Activated T-cell treated with anti-CD3 and anti-CD28 coated beads for 1 hour (primary cell): ENCODE measurements at places on chromosomes 5 and 9.

DNA sequence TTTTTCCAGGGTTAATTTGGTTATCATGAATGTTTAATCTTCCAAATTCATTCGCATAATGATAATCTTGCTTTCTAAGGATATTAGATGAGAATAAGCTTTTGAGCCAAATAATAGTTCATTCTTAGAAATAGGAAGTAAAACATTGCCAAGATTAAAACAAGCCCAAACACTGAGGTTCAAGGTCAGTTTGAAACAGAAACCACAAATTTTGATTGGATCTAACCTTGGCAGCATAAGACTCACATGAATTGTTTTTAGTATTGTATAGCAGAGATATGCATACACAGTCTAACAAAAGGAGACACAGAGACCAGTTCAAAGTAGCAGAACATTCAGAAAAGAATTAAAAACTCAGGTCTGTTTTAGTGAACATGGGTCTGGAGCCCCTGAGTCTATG is 43.4 kb upstream of the VCAN start:
- no peak for DNase-seq

GRCh38 chr5:83472508-83473345 is 1.2 kb downstream of the VCAN start:
- no peak for DNase-seq

DNA sequence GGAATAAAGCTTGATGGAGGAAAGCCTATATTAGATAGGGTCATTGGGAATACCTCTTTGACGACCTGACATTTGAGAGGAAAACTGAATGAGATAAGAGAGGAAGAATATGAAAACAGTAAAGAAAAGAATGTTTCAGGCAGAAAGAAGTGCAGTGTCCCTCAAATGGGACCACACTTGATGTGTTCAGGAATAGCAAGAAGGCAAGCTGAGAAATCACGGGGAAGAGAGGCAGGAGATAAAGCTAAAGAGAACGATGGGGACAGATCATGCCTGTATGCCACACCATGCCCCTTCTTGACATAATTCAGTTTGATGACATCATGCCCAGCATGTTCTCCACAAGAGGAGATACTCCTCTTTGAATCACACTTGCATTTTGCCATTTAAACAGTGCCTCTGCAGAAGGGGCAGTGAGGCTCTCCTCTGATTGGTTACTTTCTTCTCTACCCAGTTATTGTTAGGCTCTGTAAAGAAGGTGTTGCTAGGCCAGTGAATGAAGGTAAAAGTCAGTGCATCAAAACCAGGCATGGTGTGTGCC is 7.6 kb downstream of the AP3S1 start:
- no peak for DNase-seq

DNA sequence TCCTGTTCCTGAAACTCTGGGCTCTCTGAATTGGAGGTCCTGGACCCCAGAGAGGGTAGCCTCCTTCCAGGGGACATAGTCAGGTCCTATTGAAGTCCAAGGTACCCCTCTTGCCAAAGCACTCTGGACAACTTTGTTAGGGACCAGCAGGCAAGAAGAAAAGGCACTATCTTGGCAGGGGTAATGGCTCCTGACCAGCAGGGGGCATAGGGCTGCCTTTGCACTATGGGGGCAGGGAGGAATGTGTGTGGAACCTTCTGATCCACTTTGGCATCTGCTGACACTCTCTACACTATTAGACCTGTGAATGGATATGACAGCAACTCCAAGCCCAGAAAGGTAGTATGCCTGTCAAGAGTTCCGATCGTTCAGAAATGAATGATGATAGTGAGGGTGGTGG is 179.0 kb upstream of the CD180 start:
- no peak for DNase-seq

GRCh38 chr9:26949637-26950069 is 2.6 kb upstream of the PLAA start:
- DNase-seq = no peak

DNA sequence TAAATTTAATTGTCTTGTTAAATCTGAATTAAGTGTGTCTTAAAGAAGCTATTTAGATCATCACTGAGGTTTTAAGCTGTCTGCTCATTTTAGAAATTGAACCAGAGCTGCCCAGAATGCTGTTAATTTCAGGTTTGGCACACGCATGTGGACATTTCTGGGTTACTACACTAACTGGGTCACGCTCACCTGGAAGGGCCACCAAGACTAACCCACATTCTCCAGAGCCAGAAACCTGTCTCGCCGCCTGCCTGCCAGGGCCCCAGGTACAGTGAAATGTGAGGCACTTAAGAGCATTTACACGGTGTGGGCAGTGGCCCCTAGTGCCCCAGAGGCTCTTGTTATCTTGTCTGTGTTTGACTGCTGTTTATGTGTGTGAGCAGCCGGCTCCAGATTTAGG is 46.6 kb downstream of the ATP10B start:
- no peak for DNase-seq

DNA sequence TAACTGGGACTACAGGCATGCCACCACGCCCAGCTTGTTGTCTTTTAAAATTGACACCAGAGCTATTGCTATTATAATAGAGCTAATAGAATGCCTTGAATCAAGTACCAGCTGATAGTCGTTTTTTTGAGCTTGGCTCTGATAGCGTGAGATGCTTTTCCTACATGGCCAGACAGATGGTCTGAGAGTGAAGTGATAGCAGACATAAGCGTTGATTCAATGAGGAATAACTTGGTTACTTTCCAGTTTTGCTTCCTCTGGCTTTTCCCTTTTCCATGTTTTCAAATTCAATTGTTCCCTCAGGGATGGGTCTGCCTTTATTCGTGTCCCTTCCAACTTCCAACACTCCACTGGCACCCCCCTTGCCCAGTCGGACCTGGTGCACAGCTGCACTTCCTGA is 15.4 kb downstream of the AGXT2 start:
- DNase-seq = no peak

DNA sequence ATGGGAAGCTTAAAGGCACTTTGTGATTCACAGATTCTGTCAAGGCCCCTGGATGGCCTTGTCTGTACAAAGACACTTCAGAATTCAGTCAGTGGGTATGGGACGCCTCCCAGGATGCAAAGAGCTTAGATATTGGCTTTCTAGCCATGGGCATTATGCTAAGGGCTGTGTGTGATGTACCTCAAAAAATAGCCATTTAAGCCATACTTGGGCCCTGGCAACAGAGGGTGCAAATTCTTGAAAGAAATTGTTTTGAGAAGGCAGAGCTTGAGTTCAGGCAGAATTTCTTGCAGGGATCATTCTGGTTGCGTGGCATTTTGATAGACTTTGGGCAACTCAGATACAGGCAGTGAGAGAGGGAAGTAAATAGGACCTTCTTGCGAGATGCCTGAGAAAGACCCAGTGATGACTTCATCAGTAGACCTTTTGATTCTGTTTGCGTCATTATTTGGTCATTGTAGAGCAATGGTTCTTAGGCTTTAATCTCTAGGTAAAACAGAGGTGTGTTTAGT is 3.9 kb downstream of the CYFIP2 start:
- no peak for DNase-seq

DNA sequence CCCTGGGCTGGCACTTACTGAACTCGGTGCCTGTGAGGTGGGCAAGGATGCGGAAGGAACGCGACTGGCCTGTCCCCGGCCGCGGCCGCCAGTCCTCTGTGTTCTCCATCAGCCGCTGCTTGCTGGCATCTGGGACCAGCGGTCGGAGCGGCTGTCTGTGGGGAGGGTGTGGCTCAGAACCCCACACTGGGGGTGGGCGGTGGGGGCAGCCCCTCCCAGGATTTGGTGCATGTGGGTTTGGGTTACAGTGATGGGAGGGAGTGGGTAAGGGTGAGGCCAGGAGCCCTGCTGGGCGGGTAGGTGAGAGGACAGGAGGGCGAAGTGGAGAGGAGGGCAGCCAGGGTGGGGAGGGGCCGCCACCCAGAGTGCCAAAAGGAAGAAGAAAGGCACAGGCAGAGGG is 6.4 kb downstream of the PDLIM7 start:
- no peak for DNase-seq

DNA sequence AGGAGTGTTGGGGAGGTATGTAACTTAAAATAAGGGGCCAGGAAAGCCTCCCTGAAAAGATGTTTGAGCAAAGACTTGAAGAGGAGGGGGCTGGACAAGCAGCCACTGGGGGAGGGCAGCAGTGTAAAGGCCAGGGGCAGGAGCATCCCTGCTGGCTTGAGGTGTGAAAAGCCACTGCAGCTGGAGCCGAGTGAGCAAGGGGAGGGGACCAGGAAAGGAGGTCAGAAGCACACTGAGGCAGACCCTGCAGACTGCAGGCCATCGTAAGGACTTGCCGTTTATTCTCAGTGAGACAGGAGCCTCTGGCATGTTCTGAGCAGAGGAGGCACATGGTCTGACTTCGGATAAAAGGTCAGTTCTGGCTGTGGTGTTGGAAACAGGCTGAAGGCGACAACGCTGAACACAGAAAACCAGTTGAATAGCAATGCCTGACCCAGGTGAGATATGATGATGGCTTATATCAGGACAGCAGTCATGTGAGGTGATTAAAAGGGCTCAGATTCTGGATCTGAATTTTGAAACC is 10.2 kb upstream of the ERGIC1 start:
- DNase-seq = no peak

GRCh38 chr5:38888041-38888440 is 42.2 kb downstream of the OSMR start:
- DNase-seq = no peak

DNA sequence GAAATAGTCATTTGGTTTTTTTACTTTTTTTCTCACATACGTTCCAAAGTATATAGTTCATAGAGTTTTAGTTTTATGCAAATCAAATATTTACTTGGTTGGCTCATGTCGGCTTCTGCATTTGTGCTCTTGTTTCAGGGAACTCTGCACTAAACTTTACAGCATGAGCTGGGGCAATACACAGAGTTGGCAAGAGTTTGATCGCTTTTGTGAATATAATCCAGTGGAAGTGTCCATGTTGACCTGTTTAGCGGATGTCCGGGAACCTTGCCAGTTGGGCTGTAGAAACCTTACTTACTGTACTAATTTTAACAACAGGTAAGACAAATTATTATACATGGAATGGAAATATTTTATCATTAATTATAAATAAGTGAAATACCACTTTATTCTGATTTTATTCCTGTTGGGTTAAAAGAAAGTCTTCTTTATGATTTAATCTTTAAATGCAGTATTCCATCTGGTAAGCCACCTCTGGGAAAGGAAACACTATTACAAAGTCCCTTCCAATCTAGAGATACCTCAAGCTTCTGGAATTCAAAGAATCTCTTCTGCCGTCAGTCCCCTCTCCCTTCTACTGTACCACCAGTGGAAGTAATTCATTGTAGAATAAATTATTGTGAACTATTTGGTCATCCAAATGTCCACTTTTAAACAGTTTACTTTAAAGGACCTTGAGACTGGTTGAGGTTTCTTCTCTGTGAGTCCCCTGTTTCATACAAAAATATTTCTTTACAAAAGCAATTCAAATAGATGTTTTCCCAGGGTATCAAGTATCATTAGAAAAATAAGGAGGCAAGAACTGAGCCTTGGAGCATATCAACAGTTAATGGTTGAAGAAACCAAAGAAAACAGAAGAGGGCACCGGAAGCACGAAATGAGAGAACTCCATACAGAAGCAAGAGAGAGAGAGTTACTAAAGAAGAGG is 45.2 kb upstream of the GLIPR2 start:
- DNase-seq = no peak

DNA sequence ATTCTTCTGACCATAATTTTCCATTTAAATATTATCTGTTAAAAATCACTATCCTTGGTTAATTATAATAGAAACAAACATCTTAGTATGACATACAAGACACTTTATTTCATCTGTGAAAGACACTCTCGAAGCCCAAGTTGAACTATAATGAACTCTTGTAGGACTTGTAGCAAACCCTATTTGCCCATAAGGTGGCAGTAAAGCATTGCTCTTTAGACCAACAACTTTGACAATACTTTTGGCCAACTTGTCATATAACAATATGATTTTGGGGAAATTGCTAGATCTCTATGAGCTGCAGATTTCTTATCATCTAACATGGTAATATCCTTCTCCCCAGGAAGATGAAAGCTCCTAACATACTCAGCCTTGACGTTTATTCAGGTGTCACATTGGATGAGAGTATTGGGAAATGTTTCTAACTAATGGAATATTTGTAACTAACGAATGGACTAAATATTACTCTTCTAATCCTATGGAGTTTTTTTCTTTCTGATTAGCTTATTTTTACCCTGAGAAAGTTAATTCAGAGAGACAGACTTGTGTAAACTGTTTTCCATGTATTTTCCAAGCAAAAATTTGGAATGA is 11.0 kb downstream of the SPINK14 start:
- DNase-seq = no peak

DNA sequence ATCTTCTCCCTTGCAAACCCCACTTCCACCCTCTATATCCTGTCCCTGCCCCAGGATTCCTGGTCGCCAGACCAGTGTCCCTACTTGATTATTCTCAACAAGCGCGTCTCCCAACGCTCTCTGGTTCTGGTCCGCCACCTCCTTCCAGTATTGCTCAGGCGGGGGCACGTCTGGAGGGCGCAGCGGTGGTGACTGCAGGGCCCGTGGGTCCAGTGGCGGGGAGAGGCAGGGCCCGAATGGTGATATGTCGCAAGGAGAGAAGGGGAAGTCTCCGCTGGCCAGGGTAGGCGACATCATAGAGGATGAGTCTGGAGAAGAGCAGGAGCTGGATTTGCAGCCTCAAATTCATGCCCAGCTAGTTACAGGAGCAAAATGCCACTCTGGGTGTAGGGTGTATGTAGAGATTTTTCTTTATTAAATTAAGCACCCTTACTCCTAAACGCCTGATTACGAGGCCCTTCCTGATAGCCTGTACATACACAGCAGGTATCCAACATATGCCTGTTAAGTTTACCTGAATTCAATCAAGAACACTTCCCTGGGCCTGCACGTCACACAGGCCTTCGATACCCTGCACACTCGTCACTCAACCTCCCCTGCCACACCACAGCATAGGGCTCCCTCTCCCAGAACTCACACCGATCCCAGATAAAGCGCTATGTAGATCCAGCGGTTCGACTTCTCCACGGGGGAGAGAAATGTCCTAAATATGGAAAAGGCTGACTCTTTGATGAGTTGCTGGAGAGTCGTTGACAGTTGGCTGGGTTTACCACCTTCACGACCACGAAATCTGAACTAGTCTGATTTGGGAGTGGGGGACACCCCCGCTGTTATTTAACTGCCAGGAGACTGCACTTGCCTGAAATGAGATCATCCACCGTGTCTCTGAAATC is 4.8 kb downstream of the MCIDAS start:
- DNase-seq = no peak

DNA sequence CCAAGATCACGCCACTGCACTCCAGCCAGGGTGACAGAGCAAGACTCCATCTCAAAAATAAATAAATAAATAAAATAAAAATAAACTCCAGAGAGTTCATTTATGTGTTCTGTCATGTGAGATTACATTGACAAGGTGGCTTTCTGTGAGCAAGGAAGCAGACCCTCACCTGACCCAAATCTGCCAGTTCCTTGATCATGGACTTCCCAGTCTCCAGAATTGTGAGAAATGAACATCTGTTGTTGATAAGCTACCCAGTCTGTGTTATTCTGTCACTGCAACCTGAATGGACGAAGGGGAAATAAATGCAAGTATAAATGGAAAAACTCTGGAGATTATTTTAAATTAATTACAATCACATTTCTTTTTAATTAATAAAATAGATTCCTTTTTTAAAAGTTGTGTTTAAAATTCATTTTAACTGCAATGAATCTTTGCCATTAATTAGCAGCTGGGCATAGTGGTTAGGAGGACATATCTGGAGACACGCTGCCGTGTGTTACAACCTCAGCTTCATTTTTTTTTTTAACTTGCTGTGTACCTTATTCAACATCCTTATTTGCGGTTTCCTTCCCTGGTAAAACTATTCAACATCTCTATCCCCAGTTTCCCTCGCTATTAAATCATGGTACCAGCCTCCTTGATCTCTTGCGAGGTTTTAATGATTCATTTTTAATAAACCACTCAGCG is 376.4 kb downstream of the CHSY3 start:
- no peak for DNase-seq
